ENCODE measurements at places on chromosomes 1 and 21. TPM values are rescaled to one million over a fixed set of nuclear protein-coding genes. Genes with fewer than 3 reads are reported as not detected.

DNA sequence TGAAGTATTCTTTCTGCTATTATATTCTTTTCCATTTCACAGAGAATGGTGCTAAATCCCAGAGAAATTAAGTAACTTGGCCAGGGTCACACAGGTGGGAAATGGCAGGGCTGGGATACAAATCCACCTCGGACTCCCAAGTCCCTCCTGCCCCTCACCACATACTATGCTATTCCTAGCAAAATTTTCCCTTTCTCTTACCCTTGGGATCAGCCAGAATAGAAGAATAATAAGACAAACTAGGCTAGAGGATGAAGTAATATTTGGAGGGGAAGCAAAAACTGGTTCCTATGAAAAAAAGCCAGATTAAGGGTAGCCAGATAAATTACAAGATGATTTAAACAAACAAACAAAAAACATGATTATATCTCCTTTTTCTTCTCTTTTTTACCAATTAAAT is 62.5 kb downstream of the TGFB2 start:
- DNase-seq, result no peak

GRCh38 chr1:25651036-25651640 is 34.5 kb downstream of the MAN1C1 start:
- DNase-seq, result no peak

- DNase-seq, result no peak
These were observed 22.9 kb downstream of the RGL1 start for GRCh38 chr1:183827801-183828200.

DNA sequence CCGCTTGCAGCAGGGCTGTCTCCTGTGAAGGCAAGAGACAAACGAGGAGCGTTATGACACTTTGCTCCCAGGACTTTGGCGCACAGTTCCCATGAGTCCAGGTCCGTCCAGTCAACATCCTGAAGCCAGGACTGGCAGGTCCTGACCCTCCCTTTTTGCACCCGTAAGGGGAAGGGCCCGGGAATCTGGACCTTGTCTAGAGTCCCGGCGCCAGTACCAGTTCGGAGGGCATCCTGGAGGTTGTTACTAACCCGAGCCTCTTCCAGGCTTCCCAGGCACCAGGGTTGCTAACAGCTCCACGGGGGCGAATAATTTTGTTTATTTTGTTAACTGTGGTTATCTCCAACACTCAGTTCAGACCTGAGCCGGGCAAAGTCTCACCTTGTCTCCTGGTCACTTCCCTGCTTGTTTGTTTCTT is 682 bp upstream of the RWDD3 start:
- no peak for DNase-seq

GRCh38 chr1:221449801-221450470 is 292.0 kb downstream of the DUSP10 start:
- DNase-seq, result peak; percentile 69

Gene OLIG2
- not detected for total RNA-seq

DNA sequence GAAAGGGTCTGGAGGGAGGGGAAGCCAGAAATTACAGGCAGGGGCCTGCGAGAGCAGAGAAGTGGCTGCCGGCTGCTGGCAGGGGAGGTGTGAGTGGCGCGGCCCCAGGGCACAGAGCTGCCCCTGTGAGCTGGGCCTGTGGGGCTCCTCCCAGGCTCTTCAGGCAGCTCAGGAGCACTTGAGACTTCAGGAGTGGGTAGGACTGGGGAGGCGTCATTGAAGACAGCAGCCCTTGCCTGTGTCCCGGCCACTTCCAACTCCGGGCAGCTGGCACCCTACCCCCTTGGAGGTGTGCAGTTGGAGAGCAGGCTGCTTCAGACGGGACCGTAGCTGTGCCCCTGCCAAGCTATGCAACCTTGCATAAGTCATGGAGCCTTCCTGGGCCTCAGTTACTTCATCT is 87.5 kb upstream of the ACTL8 start:
- no peak for DNase-seq

Gene PGLYRP3
- total RNA-seq, result not detected

Gene TRIM33
- total RNA-seq, result 37.4 TPM

DNA sequence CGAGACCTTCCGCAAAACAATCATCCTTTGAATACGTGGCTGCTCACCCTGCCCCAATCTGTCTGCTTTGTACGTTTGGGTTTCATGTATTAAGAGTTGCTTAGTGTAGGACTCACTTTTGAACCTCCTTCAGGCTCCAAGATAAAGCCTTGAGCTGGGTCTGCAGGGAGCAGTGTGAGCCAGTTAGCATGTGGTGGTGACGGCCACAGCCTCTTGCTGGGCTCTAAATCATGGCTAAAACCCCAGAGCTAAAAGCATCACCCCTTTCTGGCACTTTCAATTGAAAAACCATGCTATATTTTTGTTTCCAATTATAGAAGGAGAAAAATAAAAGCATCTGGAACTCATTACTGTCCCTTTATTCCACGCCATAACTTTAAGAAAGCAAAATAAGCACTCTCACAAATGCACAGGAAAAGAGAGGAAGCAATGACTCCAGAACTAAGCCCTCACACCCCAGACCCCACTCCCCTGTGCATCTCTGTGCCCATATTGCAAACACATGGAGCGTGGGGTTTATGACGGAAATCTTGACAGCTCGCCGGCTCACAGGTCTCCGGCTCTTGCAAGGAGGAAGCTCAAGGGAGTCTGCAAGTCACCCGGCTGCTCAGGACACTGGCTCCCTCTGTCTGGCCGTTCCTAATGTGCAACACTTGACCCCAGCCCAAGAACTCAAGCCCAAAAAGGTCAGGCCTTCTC is 135.5 kb downstream of the MIS18A start:
- DNase-seq, result peak; percentile 59
